ENCODE measurements at places on chromosomes 7 and 10. TPM values are rescaled to one million over a fixed set of nuclear protein-coding genes. Genes with fewer than 3 reads are reported as not detected.

MYO3A gene
- total RNA-seq = not detected

CRYGN gene
- not detected for total RNA-seq

SFTPA1 gene
- not detected for total RNA-seq

PTPRZ1 gene
- 3.5 TPM for total RNA-seq

FAM221A gene
- 2.6 TPM for total RNA-seq
